ENCODE measurements at places on chromosomes 12 and 14. TPM values are rescaled to one million over a fixed set of nuclear protein-coding genes. Genes with fewer than 3 reads are reported as not detected.

DNAH10 gene
- 0.11 TPM for total RNA-seq

SLC25A47 gene
- total RNA-seq = not detected

CATSPERB gene
- total RNA-seq = 0.11 TPM

NRXN3 gene
- total RNA-seq = 0.11 TPM

ACTR6 gene
- total RNA-seq = 36.3 TPM

KRT83 gene
- not detected for total RNA-seq

SYNE3 gene
- 4.8 TPM for total RNA-seq

TMEM119 gene
- total RNA-seq = 93.2 TPM

RDH5 gene
- 27.2 TPM for total RNA-seq

TMEM63C gene
- not detected for total RNA-seq

CPNE6 gene
- not detected for total RNA-seq

BIN2 gene
- total RNA-seq = not detected

GPRC5D gene
- not detected for total RNA-seq

KRT7 gene
- 5.7 TPM for total RNA-seq

C12orf75 gene
- total RNA-seq = 349 TPM

LRRC23 gene
- 4.3 TPM for total RNA-seq

SPX gene
- total RNA-seq = 0.63 TPM

OTOGL gene
- 1.3 TPM for total RNA-seq

PPP1R1A gene
- not detected for total RNA-seq

SLC10A1 gene
- not detected for total RNA-seq

TSPAN19 gene
- not detected for total RNA-seq

BCL2L14 gene
- total RNA-seq = not detected

DEPDC4 gene
- 0.13 TPM for total RNA-seq

PROX2 gene
- total RNA-seq = not detected

SAMD15 gene
- 2.8 TPM for total RNA-seq

CBLN3 gene
- total RNA-seq = 5.6 TPM

BEGAIN gene
- 1.4 TPM for total RNA-seq

SBNO1 gene
- 19.1 TPM for total RNA-seq

PLEKHG3 gene
- total RNA-seq = 6.9 TPM

ABCB9 gene
- total RNA-seq = 4.4 TPM

P2RX2 gene
- total RNA-seq = not detected

REP15 gene
- total RNA-seq = 0.54 TPM

RERG gene
- not detected for total RNA-seq

CDC42BPB gene
- total RNA-seq = 106 TPM

KCNH3 gene
- total RNA-seq = not detected

CLEC7A gene
- not detected for total RNA-seq

METTL25 gene
- 27.1 TPM for total RNA-seq

CARMIL3 gene
- total RNA-seq = not detected

ADAM20 gene
- under 0.01 TPM for total RNA-seq

EEA1 gene
- total RNA-seq = 17.8 TPM

TXNDC16 gene
- 2.5 TPM for total RNA-seq

SLCO1B1 gene
- total RNA-seq = not detected
